Spleen (tissue), 13 donors: ENCODE measurements at places on chromosomes 3 and 15. TPM values are rescaled to one million over a fixed set of nuclear protein-coding genes. Genes with fewer than 3 reads are reported as not detected.

- DNase-seq: no peak
Observed at GRCh38 chr15:72341361-72341760, 21.4 kb upstream of the CELF6 start.

DNA sequence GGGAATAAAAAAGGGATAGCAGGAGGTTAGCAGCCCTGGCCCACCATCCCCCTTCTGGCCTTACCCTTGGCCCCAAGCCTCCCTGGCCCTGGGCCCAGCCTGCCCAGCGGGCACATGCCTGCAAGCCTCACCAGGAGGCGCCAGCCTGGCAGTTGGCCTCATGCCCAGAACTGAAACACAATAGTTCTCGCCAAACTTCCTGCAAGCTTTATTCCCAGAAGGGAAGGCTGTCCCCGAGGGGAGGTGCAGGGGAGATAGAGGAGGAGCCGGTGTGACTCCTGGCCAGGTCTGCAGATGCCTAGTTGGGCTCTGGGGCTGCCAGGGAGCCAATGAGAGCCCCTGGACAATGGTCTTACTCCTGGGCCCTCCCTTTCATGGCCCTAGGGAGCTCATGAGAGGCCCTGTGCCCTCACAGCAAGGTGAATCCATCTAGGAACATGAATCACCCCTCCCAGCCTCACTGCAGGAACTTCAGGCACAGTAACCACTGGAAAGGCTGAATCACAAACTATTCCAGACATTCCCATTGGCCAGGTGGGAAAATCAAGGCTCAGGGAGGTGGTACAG, 4.0 kb downstream of the CCDC33 start:
- peak; percentile 89 for DNase-seq

Gene P2RY14
- total RNA-seq: 3.9 TPM

Gene C3orf80
- total RNA-seq: 0.51 TPM

Gene SLC24A5
- total RNA-seq: not detected
